ENCODE measurements at places on chromosomes 4 and X.

- no peak for DNase-seq
These were observed 175.0 kb downstream of the TENM3 start for GRCh38 chr4:182418054-182418734.

- no peak for DNase-seq
These were observed 746 bp upstream of the AADAT start for GRCh38 chr4:170090352-170091052.

DNA sequence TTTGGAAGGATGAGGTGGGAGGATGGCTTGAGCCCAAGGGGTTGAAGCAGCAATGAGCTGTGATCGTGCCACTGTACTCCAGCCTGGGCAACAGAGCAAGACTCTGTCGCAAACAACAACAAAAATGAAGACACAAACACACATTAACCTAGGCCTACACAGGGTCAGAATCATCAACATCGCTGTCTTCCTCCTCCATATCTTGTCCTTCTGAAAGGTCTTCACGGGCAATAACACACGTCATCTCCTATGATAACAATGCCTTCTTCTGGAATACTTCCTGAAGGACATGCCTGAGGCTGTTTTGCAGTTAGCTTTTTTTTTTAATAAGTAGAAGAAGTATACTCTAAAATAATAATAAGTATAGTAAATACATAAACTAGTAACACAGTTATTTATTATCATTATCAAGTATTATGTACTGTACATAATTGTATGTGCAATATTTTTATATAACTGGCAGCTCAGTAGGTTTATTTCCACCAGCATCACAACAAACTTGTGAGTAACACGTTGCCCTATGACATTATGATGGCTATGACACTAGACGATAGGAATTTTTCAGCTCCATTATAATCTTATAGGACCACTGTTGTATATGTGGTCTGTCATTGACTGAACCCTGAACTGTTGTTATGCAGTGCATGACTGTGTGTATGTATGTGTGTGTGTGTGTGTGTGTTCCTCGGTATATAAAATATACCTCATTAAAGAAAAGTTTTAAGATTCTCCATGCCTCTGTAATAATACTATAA is 69.2 kb upstream of the MAML3 start:
- no peak for DNase-seq

DNA sequence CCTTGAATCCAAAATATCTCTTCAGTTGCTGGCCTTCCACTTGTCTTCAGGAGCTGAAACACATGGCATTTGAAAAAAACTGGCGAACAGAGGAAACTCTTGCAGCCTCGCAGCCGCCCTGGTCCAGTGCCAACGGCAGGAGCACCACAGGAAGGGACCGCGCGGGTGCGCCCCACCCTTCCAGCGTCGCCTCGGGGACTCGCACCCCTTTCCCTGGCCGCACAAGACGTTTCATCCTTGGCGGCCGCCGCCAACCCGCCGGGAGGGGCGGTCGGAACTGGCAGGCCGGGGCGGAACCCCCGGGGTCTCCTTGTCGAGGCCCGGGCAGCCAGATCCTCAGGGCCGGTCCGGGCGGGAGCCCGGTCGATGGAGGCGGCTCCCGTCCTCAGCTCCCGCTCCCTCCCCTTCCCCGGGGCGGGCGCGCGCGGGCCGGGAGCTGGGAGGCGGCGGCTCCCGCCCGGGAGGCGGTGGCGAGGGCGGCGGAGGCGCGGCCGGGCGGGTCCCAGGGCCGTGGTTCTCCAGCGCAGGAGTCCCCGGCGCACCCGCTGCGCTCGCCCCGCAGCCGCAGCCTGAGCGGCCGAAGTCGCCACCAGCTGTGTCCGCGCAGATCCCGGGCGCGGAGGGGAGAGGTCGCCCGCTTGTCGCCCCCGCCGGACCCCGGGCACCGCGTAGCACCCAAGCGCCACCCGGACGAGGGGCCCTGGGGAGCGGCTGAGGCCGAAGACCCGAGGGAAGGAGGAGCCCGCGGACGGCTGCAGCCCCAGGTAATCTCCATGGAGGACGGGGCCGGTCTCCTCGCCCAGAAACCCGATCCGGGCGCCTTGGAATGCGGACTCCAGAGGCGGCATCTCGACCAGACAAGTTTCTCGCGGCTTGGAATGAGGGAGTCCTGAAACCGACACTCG is 886 bp upstream of the NDST3 start:
- DNase-seq: no peak
